ENCODE measurements at places on chromosomes 13 and 19.

DNA sequence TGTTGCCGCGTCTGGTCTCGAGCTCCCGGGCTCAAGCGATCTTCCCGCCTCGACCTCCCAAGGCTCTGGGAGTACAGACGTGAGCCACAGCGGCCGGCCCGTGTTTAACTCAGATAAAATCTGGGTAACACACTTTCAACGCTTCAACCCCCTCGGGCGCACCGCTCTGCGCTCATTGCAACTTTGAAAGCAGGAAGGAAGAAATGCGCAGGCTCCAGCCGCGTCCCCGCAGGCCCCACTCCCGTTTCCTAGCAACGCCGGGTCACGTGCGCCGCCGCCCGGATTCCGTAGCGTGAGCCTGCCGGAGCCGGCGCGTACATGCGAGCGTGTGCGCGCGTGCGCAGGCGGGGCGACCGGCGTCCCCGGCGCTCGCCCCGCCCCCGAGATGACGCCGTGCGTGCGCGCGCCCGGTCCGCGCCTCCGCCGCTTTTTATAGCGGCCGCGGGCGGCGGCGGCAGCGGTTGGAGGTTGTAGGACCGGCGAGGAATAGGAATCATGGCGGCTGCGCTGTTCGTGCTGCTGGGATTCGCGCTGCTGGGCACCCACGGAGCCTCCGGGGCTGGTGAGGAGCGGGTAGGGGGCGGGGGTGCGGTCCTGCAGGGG, at the start of gene BSG:
Gene BSG (plus strand): TSS at position 457 of the 603 bp plus-strand sequence. CDS start 39 bp downstream, at position 496.
- peak; percentile 98 for DNase-seq

DNA sequence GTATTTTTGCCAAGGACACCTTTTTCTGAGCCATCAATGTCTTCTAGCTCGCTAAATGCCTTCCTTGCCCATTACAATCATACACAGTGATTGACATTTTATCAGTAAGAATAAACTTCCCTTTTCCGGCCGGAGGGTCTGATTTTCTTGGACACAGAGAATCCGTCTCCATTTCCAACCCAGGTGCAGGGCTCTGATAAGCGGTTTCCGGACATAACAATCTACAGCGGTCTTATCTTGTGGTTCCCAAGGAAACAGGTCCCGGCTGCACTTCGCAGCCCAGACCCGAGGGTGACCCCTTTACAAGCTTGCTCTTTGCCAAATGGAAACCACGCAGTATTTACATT, 5.1 kb upstream of the ZNF77 start:
- no peak for DNase-seq

GRCh38 chr19:6796278-6796677, 23.8 kb downstream of the VAV1 start:
- DNase-seq: no peak

GRCh38 chr13:67990868-67991267, 760.7 kb upstream of the PCDH9 start:
- no peak for DNase-seq

DNA sequence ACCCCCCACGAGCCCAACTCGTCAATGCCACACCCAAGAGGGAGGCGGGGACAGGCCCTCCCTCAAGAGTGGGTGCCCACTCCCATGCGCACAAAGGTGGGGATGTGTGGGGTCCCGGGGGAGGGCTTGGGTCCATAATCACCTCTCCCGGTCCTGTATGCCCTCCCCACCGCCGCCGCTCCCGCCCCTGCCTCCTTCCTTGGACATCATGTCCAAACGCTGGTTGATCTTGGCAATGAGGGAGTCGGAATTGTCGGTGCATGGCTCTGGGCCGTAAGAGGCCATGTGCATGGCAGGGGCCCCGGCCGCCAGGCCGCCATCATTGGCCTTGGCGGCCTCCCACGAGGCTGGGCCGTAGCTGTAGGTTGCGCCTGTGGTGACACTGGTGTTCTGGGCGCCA, 5.9 kb downstream of the AKAP8 start:
- DNase-seq: no peak

DNA sequence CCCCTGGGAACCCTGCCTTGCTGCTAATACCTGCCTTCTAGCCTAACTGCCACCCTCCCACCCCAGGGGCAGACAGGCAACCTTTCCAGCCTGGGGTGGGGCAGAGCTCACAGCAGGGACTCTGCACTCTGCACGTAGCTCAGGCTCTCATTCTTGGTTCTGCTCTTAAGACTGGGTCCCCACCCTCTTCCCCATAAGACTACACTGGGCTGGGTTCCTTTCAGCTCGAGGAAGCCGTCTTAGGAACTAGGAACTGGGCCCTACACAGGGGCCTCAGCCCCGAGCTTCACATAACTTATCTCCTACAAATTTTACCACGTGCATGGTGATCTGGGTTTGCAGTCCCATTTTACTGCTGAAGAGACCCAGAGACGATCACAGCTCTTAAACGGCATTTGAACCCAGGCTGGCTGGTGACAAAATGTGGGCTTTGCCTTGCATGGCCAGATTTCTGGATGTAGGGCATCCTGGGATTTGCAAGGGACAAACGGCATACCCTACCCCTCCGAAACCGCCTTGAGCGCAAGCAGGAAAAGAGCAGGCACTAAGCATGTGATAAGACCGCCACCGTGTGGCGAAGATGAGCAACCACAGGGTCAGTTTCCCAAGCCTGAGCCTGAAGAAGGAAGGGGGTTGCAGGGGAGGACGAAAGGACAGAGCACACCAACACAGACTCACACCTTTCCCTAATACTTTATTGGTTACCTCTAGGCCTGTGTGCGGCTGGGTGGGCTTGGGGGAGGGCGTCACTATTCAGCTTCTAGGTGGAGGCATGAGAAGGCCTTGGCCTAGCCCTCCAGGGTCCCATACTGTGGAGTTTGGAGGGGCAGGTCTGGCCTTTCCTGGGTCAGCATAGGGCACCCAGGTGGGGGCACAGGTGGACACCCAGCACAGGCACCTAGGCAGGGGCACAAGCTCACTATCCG, 5.1 kb downstream of the JUNB start:
- DNase-seq: peak; percentile 77

GRCh38 chr13:26558987-26559386, 1.5 kb downstream of the WASF3 start:
- DNase-seq: no peak

DNA sequence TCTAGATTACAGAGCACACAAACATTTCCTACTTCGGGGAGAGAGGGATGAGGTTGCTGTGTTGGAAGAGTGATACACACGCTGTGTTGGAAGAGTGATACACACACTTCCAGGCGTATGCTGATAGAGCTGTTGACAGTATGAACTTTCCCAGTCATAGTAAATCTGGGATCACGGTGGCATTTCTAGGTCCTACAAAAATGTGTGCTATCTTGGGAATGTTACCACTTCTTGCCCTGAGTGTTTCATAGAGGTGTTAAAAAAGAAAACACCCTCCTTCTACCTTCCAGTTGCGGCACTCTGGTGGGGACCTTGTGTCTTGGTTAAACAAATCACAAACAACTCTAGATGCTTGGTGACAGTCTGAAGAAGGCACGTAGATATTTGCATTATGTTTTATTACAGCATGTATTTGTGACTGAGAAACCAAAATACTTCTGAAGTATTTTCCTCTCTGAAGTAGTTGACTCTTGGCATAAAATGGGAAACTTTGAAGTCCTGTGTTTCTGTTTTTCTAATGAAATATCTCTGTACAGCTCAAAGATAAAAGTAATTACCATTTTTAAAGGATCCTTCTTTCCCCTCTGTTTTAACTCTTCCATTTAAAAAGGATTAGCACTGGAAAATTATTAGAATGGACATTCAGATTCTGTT, 52.5 kb downstream of the ARHGAP35 start:
- peak; percentile 49 for DNase-seq

- peak; percentile 24 for DNase-seq
Measured at GRCh38 chr19:36030264-36031148, 2.2 kb downstream of the CLIP3 start.

GRCh38 chr13:93715866-93716265, 489.3 kb downstream of the GPC6 start:
- DNase-seq: no peak

DNA sequence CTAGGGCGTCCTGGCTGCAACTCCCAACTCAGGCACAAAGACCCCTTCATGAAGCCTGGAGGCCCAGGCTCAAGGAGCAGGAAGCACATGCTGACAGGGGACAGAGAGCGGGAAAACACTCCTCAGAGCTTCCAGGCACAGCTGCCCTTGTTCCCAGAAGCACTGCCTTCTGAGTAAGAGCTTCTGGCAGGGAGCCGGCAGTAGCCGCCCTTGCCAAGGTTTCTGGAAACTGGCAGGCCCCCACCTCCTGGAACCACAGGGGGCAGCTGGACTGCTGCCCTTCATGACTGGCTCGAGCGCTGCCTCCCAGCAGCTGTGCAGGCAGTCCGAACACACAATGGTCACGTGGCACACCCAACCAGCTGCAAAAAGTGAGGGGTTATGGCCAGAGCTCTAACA, 33.6 kb upstream of the EPHX3 start:
- peak; percentile 78 for DNase-seq

DNA sequence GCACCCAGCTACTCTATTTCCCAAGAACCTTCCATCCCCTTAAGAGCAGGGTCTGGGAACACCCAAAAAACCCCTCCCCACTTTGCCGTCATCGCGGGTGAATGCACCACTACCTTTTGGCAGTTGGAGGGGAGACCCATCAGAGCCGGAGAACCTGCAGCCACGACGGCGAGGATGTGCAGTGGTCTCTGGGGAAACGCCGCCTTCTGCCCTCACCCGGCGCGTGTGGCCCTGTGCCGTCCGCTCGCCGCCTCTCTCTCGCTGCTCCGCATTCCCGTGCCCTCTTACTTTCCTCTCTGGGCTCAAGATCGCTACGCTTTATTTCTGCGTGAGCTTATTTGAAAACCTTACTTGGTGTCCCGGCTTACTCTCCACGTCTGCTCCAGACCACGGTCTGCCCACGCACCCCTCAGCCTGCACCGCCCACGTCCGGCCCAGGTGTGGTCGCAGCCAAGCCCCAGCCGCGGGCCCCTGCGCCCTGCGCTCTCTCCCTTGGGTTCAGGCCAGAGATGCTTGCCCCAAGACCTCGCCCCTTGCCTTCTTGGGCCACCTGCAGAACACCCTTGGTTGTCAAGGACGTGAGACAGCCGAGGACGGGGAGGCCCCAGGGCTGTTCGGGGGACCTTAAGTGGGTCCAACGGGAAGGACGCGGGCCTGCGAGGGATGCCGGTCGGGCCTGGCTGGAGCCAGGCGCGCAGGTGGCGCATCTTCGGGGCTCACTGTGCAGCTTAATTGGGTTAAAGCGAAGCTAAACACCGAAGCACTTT, 2.0 kb upstream of the MAB21L1 start:
- DNase-seq: no peak

DNA sequence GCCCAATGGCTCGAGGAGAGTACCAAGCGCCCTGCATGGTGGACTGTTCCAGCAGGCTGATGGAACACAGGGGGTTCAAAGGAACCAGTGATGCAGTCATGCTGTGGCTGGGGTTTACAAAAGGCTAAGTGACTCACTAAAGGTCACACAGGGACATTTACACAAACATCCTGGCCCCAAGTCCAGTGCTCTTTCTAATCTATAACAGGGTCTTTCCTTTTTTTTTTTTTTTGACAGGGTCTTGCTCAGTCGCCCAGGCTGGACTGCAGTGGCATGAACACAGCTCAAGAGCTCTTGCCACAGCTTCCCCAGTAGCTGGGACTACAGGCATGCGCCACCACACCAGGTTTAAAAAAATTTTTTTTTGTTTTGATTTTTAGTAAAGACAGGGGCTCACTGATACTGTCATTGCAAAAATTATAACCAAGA, 2.8 kb upstream of the SLC25A15 start:
- peak; percentile 14 for DNase-seq

DNA sequence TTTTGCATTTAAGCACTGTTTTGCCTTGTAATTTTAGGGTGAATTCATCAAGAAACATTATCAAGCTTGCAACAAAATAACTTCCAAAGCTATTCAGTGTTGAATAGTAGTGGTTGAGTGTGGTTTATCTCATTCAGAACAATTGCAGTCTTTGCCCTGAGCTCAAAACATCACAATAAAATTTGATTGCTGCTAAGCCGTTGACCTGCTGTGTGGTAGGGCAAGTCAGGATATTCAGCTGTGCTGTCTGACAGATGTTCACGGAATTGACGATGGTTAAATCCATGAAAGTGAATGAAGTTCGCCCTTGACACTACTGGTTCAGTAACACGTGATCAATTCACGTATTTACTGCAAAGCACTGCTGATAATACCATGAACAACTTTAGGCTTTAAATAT, 66.9 kb downstream of the GJA3 start:
- DNase-seq: no peak

GRCh38 chr13:98842070-98842469, 89.6 kb upstream of the SLC15A1 start:
- DNase-seq: no peak

GRCh38 chr19:7460562-7460966, 28.3 kb downstream of the PEX11G start:
- peak; percentile 39 for DNase-seq

DNA sequence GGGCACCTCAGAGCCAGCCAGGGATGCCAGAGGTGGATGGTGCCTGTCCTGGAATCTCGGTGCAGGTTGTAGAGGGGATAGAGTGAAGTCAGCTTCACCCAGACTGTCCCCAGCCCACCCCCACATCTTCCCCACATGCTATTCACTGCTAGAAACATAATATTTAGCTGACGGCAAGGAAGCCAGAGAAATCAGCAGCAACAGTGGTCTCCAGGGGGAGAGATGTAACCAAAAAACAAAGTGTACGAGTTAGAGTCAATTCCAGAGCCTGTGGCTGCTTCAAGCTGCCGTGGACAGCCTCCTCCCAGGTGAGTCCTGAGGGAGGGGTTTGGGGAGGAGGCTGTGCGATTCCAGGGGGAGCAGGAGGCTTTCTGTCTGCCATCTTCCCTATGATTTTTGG, 97.6 kb downstream of the ZNF536 start:
- no peak for DNase-seq

GRCh38 chr13:44211704-44212346, 161.8 kb upstream of the SERP2 start:
- DNase-seq: no peak

- DNase-seq: peak; percentile 79
Measured at GRCh38 chr13:49444524-49445395, 686 bp downstream of the SETDB2 start.

- no peak for DNase-seq
Measured at GRCh38 chr19:33459222-33460090, 62.1 kb downstream of the PEPD start.

GRCh38 chr19:48390188-48391099, 907 bp downstream of the KDELR1 start:
- DNase-seq: peak; percentile 66

- DNase-seq: peak; percentile 40
Measured at GRCh38 chr19:49331616-49332055, 3.6 kb upstream of the CD37 start.
